Testis (tissue), 5 donors: ENCODE measurements at places on chromosomes 5 and 9. TPM values are rescaled to one million over a fixed set of nuclear protein-coding genes. Genes with fewer than 3 reads are reported as not detected.
A peak's percentile ranks its signal among the peaks of the same experiment; 100 is the strongest.

DNA sequence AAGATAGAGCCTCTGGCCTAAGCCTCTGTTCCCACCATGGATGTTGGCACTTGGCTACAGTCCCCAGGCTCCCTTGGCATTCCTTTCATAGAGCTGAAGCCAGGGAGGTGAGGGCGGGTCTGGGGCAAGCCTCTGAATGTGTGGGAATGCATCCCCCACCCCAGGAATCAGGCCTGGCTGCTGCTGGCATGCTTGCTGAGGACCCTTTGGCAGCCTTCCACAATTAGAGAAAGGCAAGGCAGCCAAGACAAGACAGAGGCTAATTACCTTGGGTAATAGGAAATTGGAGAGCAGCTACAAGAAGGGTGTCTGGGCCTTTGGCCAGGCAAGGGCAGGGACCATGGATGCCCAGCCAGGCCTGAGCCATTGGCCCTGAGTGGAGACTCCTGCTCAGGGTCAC, 204.4 kb upstream of the TRIM32 start:
- DNase-seq: no peak

- no peak for DNase-seq
Measured at GRCh38 chr5:82044010-82044409, 72.2 kb downstream of the ATG10 start.

DNA sequence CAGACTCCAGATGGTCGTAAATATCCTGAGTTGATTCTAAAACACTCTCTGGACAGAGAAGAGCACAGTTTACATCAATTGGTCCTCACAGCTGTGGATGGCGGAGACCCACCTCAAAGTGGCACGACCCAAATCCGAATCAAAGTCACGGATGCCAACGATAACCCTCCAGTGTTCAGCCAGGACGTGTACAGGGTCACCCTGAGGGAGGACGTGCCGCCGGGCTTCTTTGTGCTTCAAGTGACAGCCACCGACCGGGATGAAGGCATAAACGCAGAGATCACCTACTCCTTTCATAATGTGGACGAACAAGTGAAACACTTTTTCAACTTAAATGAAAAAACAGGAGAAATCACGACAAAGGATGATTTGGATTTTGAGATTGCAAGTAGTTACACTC, 891 bp downstream of the PCDHGB2 start:
- no peak for DNase-seq

GRCh38 chr5:173354645-173355044, 26.4 kb upstream of the STC2 start:
- no peak for DNase-seq

- DNase-seq: no peak
Measured at GRCh38 chr5:106086352-106086751, 1584.4 kb downstream of the EFNA5 start.

GRCh38 chr9:121499427-121500164, at the start of gene GGTA1:
GGTA1 (minus strand) TSS chr9:121499844; CDS start chr9:121467922, 31,922 bp downstream.
- peak; percentile 51 for DNase-seq

GRCh38 chr5:95739857-95740256, 8.7 kb downstream of the RHOBTB3 start:
- no peak for DNase-seq

Gene STPG3
- 14.6 TPM for total RNA-seq
